ENCODE measurements at places on chromosomes 5 and 9.

DNA sequence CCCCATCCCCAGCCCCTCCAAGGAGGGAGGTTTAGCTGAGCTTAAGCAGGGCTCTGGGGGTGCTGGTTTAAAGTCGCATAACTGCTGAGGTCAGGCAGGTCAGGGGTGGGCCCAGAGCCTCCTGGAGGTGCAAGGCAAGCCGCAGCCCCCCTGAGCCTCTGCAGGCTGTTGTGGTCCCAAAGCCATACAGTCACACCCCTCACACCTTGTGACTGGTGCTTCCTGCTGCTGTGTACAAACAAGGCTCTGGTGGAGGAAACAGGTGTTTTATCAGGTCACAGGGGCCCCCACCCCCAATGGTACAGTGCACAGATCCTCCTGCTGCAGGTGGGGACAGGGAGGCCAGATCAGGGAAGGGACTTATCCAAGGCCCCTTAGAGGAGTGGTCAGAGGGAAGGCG is 8.0 kb downstream of the TCF7 start:
- DNase-seq = peak; percentile 76

GRCh38 chr5:100706776-100707175 is 171.6 kb downstream of the FAM174A start:
- DNase-seq = no peak

- no peak for DNase-seq
Observed at GRCh38 chr9:99925541-99925940, 19.1 kb downstream of the STX17 start.

DNA sequence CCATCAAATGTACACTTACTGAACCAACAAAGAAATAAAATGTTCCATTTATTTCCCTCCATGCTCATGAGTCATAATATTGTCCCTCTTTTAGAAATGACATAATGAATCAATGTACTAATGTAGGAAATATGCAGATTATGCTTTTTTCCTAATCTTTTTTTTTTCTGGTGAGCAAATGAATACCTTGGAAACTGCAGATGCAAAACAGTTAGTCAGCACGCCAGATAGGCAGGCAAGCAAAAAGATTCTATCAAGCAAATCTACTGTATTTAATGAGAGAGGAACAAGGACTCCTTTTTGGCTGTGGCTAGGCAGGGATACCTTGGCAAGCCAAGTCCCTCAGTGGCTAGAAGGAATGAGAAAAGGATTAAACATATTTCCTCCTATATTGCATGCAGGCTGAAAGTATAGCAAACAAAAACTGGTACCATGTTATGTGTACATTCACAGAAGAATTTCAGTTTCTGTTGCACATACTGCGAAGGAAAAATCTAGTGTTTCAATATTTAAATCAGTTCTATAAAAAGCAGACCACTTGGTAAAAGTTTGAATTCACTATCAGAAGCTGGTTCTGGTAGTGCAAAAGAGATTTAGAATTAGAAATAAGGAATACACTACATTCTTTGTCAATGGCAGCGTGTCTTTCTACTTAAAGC is 605.4 kb downstream of the TLE1 start:
- no peak for DNase-seq

GRCh38 chr5:16508730-16509531 is 43.3 kb upstream of the ZNF622 start:
- DNase-seq = no peak

GRCh38 chr5:83595217-83595616 is 123.7 kb downstream of the VCAN start:
- no peak for DNase-seq

GRCh38 chr9:129702589-129703520 is 37.4 kb downstream of the PRRX2 start:
- no peak for DNase-seq

DNA sequence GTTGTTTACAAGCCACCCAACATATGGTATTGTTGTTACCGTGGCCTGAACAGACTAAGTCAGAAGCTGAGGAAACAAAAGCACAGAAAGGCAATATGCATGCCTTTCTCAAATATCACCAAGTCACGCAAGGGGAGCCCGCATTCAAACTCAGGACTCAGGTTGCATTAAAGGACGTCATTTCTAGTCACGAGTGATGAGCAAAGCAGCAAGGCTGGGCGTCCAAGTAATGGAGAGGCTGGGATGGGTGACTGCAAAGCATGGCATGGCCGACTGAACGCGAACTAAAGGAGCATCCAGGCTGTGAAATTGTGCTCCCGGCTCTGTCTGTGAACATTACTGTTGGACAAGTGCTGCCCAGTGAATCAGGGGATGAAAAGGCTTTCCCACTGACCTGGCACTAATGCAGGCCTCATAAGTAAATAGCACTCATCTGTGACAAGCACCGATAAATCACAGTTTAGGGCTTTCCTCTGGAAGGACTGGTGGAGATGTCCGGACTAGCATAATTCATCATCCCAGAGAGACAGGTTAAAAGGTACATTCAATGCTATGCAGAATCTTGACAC is 202.8 kb downstream of the SPOCK1 start:
- DNase-seq = no peak

DNA sequence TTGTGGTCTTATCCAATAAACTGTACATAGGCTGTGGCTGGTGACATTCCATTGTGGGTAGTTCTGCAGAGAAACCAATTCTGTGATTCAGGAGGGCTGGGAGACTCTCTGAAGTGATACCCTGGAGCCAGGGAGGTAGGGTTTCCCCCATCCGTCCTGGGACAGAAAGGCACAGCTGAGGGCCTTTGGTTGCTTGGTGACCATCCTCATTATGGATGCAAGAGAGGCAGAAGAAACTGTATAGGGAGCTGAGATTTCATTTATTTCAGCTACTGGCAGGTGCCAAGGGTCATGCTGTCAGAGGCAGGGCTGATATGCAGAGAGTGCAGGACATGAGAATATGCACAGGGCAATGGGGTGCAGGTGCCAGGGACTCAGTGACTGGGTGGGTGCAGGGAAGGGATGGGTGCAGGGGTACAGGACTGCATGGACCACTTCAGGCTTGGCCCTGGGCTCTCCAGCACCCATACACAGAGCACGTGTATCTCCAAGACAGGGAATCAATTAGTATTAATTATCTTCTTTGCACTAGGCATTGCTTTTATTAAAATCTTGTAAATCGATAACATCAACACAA is 236.5 kb downstream of the ICE1 start:
- no peak for DNase-seq

- no peak for DNase-seq
Observed at GRCh38 chr5:72845889-72846288, 29.4 kb downstream of the TNPO1 start.

DNA sequence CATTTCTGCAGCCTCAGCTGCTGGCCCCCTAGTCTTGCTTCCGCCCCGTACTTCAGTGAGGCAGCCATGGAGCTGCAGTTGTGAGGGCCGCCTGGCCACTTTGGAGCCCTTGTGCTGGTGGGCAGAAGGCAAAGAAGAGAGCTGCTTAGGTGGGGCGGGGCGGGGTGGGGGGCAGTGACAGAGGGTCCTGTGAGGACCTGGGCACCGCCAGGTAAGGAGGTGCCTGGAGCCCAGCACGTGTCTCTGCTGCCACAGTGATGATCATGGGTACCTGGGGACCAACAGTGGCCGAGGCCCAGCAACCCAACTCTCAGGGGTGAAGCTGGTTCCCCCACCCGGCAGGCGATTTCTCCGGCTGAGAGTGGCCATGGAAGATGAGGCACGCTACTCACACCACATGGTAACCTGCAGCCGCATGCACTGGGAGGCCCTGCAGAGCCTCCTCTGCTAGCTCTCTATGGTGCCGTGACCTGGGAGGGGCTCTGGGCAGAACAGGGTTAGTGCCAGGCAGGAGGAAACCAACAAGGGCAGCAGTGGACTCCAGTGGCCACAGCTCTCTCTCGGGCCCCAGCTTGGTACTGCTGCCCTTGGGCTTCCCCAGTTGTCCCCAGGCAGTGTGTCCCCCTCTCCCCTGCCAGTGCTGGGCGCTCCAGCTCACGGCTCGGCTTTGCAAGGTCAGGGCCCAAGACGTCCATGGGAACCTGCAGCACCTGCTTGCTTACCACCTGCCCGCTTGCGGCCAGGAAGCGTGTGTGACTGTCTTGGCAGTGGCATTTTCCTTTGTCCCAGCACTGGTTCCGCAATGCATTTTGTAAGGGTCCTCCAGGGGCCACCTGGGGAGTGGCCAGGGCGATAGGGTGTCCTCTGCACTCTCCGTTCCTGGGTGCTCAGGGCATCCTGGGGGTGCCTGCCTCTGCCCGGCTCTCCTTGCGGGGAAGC is 24.0 kb downstream of the NDUFS6 start:
- DNase-seq = no peak

GRCh38 chr9:2411459-2412215 is 209.9 kb upstream of the VLDLR start:
- no peak for DNase-seq

- no peak for DNase-seq
Observed at GRCh38 chr9:90735952-90736351, 65.7 kb upstream of the SYK start.

DNA sequence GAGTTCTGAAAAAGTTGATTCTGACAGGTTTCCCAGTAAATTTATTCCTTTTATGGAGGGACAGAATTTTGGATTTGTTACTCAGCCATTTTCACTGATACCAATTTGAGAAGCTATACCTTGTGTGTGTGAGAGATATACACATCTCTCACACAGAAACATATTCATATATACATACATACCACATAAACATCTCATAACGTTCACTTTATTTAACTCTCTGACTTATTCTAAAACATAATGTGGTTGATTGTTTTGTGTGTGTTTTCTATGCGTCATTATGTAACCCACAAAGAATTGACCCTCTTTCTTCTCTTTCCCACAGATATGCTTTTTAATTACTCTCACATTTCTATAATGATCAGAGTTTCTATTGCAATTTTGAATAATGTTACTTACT is 570.8 kb upstream of the TLE4 start:
- no peak for DNase-seq

DNA sequence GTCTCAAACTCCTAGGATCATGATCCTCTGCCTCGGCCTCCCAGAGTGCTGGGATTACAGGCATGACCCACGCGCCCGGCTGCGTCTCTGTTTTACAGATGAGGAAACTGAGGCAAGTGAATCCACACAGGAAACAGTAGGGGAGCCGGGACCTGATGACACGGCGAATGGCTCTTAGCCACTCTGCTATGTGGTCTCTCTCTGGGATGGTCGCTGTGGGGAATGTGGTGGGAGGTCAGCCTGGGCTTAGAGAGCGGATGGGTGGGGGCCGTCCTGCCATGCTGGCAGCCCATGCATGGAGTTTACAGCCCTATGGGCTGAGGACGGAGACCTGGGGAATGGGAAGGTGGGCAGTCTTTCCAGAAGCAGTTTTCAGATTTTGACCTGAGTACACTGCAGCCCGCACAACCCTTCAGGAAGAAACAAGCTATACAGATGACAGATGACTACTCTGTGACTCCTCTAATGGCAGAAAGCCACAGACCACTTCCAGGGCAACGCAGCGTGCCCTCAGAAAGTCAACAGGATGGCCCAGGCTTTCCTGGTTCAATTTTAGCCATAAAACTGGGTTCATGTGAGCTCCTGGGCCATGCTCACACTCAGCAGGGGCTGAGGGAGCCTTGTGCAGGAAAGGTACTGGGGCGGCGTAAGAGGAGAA is 136.1 kb upstream of the RAPGEF1 start:
- no peak for DNase-seq

DNA sequence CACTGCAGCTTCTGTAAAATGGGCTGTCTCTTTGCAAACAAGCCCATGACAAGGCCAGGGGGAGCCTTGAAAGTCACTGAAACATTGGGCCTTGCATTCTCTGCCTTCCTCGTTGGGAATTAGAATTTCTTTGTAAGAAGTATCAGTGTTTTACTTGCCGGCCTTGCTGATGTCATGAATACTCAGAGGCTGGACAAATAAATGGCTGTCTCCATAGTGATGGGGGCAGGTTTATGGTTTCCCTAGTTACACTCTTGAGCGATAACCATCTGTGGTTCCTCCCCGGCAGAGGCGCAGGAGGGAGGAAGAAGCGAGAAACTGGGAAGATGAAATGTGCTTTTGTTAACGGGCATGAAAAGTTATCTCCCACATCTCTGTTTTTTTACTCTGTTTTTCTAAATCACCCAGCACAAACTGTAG is 272.7 kb upstream of the PANK3 start:
- DNase-seq = peak; percentile 82

GRCh38 chr9:130128251-130128650 is 44.0 kb upstream of the NCS1 start:
- peak; percentile 86 for DNase-seq

GRCh38 chr5:171762021-171762608 is 23.5 kb upstream of the SMIM23 start:
- no peak for DNase-seq

DNA sequence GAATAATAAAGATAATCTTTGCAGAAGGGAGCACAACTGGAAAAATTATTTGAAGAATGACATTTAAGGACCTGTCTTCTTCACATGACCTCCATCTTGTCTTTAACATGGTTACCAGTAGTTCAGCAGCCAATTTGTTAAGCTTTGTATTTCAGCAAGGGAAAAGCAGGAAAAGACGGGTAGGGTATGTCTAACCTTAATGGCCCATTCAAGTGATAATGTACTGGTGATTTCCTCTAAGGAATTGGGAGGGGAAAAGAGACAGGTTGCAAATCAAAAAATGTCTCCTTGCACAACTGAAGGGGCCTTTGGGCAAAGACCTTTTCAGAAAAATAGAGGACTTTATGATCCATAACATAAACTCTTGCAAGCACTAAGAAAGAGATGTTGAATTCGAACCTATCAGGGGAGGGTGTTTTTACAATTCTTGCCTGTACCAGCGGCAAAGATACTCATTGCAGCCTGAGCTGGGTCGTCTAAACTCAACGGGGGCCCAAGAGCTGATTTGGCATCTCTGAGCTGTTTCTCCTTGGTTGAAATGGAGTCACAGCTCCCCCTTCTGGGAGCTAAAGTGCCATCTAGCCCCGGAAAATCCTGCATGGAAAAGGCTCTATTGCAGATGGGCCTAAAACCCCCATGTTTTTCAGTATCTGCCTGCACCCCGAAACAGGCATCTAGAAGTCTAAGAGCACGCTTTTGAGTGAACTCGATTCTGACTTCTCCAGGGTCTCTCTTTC is 3.8 kb downstream of the BRINP1 start:
- no peak for DNase-seq

GRCh38 chr5:164002628-164003027 is 497.2 kb downstream of the MAT2B start:
- DNase-seq = no peak

- DNase-seq = no peak
Observed at GRCh38 chr9:70169222-70169621, 89.6 kb upstream of the SMC5 start.

DNA sequence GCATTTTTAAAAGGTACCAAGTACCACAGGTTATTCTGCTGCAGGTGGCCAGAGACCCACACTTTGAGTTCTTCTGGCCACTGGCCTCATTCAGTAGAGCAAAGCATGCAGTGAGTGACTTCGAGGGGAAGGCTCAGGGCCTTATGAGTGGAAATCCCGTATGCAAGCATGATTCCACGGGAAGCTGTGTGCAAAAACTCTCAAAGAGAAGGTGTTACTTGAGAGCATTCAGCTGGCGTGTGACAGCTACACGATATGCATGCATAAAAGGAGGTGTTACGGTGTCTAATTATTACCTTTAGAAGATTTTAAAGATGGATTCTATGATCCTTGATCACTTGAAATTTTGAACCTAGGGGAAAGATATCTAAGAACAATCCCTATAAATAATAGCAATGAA is 160.3 kb downstream of the ENC1 start:
- no peak for DNase-seq
